NCI-H510A (cell line): ENCODE measurements at places on chromosomes 3 and 15.

DNA sequence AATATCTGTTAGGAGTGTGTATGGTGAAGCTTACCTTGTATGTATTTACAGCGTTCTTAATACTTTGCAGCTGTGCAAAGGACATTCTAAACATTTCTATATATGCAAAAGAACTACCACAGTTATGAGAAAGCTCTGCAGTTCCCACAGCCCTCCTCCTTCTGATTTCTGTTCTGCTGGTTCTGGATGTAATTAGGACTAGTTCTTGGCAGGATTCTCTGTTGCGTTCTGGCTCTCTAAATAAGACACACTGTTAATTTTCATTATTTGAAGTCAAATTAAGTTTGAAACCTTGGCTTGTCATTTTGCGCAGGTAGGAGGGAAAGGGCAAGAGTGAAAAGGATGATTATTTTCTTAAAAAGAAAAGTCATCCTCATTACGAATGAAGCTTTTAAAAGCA lies 76.4 kb downstream of the FNDC3B start:
- no peak for DNase-seq

DNA sequence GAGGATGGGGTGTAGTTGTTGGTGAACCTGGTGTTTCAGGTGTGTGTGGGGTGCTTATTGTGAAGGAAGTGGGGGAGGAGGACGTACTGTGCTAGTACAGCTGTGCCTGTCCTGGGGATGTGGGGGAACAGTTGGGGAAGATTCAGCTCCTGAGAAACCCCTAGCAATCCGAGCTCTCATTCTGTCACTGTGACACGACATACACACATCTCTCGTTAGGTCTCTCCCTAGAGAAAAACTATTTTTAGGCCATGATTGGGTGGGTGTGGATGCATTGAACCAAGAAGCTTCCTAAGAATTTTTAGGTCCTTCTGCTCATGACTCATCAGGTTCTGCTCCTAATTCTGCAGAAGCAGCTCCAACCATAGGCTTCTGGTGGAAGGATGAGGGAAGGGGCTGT lies 54.3 kb downstream of the SLC30A4 start:
- DNase-seq: no peak

DNA sequence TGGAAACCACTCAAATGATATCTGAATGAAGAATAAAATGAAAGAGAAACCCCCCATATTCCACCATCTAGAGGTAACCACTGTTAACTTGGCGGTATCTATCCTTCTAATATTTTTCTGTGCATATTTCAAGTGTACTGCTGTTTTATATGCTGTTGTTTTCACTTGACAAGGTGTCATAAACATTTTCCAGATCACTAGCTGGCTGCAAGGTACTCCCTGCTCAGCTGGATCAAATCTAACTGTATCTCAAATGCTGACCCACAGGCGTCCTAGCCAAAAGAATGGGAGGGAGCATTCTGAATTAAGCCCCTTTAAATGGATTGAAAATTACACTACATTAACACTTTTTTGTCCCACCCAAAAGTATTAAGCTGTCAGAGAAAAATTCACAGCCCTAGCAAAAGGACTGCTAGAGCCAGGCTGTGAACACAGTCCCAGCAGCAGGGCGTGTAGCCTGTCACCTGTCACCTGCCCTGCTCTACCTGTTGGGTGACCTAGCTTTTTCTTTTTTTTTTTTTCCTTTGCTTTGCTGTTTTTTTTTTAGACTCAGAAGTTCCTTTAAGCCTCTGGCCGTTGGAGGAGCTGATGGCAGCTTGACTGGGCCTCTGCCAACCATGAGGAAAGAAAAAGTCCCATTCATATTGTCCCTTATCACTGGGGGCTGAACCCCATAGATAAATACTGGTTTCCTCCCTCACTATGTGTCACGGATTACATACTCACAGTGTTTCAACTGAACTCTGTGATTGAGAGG lies 93.7 kb upstream of the TSC22D2 start:
- no peak for DNase-seq

DNA sequence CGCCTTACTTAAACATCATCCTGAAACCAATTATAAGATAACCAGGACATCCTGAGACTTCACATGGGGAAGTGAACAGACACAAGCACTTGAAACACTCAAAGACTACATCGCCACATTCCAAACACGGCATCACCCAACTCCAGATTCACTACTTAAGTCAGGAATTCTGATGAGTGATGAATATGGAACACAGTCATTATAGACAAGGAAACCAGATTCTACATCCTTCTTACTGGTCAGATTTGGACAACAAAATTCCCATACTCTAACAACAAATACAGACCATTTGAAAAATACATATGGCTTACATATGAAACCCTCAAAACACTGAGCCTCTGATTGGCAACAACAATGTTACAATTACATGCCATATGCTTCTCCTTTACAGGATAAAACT lies 13.1 kb upstream of the RBSN start:
- no peak for DNase-seq

DNA sequence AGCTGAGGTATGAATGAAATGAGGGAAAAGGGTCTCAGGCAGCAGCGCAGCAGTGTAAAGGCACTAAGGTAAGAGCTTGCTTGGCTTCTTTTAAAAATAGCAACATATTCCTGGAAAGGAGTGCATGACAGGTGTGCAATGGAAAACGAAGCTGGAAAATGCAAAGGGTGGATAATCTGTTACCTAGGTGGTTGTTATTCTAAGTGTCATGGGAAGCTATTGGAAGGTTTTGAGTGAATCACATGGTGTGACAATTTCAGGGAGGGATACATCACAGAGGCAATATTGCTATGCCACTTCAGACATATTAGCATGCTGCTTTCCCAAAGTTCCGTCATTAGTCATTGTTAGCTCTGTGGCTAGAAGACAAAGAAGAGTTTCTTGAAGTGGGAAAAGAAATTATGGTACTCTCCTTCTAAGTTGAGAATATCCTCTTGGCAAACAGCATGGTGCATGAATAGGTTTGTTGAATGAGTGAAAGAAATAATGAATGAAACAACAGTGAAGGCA lies 28.7 kb upstream of the TMEM45A start:
- DNase-seq: no peak

DNA sequence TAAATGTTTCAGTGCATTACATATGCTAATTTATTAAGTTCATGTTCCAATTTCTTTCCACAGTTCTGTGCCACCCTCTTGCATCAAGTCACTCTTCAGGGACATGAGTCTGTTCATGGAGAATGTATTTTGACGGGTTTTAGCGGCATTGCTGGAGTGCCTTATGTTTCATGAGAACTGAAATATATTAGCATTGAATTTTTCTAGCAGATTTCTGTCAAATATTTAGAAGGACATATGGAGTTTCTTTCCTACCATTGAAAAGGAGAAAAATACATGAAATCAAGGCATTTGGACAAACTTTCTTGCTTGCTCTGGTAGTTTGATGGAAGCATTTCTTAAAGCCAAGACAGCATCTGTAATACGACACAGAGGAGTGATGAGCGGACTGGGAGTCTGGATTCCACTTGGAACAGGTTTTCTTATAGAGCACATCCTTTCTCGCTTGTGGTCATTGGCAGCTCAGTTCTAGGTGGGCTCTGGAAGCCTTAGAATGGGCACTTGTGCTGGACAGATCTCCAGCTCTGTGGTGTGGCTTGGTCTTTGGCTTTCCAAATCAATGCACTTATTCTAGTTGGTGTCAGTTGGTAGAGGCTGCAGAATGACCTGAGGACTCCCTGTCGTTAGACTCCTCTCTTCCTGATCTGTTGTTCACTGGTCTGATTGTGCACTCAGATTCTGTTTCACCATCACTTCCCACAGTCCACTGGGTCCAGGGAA lies 84.6 kb upstream of the EIF1B start:
- DNase-seq: no peak

- no peak for DNase-seq
Observed at GRCh38 chr3:115922681-115923347, 299.5 kb downstream of the GAP43 start.

- no peak for DNase-seq
Observed at GRCh38 chr15:25186906-25187645, 232.3 kb downstream of the SNRPN start.

- DNase-seq: no peak
Observed at GRCh38 chr3:46673151-46674030, 20.1 kb downstream of the ALS2CL start.

- DNase-seq: no peak
Observed at GRCh38 chr15:87118435-87118834, 1038.8 kb downstream of the AGBL1 start.

- no peak for DNase-seq
Observed at GRCh38 chr3:32577581-32578556, 7.2 kb upstream of the DYNC1LI1 start.

- no peak for DNase-seq
Observed at GRCh38 chr3:78957456-78957855, 810.3 kb downstream of the ROBO1 start.

- no peak for DNase-seq
Observed at GRCh38 chr15:59918994-59919951, 84.8 kb upstream of the FOXB1 start.

DNA sequence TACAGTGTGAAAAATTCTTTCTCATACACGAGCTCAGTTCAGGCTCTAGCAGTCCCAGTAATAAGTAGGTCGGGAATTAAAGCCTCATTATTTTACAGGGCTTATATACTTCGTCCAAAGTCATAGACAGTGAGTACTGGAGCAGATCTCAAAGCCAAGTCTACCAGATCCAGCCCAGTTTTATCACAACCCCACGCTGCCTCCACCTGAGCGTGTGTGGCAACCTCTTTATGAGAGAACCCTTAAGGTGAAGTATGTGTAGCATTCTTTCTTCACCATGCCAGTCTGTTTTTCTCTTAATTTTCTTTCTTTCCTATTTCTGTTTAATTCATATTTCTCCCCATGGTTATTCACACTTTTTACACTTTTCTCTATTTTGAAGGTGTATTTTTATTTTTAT lies 574.6 kb upstream of the ARPP21 start:
- DNase-seq: no peak

DNA sequence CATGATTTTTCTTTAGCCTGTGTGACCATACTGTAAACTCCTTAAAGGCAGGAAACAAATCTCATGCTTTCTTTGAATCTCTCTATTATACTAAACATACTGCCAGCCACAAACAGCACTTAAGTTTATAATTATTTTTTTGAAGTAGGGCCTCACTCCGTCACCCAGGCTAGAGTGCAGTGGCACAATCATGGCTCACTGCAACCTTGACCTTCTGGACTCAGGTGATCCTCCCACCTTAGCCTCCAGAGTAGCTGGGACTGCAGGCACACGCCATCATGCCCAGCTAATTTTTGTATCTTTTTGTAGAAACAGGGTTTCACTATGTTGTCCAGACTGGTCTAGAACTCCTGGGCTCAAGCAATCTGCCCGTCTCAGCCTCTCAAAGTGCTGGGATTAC lies 14.5 kb upstream of the SLITRK3 start:
- no peak for DNase-seq

DNA sequence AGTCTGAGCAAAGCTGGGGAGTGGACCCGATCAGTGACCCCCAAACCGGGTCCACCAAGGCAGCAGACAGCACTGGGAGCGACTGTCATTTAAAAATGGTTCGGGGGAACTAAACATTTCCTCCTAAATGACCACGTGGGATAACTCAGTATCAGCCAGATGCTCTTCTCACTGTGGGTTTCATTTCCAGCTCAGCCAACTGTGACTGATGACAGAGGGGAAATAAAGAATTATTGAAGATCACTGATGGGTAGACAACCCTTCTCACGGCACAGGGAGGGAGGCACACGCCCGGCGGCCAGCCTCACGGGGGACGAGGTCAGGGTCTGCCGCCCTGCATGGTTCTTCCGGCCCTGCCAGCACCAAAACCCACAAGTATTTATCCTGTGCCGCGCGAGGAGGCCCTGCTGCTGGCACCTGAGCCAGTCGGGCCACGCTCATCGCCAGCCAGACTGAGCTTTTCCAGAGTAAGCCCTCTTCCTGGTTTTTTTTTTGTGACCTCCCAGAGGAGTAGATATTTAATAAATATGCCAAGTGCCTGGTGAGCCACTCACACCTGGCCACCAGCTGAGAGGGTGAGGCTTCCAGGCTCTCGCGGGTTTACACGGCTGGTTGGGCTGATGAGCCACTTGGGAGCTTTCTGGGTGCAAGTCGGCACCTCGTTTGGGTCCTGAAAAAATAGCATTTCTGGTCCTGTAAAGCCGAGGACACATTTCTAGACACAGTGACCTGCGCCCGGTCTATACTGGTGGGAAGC lies 6.2 kb downstream of the MELTF start:
- peak; percentile 67 for DNase-seq

GRCh38 chr3:120742849-120743365 lies 363 bp downstream of the GTF2E1 start:
- no peak for DNase-seq

DNA sequence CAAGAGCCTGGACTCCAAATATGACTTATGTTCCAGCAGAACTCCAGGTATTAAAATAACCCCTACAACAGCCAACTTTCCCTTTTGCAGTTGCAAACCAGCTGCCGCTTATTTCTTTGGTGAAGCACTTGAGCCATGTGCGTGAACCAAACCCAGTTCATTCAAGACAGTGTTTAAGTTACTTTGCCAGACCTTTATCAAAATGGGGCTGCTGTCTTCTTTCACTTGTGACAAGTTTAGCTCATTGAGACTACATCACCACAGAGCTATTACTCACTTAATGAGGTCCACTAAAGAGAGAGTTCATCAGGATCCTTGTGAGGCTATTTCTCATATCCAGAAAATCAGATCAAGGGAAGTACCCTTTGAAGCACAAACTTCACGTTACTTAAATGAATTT lies 2.4 kb upstream of the XRN1 start:
- DNase-seq: no peak

DNA sequence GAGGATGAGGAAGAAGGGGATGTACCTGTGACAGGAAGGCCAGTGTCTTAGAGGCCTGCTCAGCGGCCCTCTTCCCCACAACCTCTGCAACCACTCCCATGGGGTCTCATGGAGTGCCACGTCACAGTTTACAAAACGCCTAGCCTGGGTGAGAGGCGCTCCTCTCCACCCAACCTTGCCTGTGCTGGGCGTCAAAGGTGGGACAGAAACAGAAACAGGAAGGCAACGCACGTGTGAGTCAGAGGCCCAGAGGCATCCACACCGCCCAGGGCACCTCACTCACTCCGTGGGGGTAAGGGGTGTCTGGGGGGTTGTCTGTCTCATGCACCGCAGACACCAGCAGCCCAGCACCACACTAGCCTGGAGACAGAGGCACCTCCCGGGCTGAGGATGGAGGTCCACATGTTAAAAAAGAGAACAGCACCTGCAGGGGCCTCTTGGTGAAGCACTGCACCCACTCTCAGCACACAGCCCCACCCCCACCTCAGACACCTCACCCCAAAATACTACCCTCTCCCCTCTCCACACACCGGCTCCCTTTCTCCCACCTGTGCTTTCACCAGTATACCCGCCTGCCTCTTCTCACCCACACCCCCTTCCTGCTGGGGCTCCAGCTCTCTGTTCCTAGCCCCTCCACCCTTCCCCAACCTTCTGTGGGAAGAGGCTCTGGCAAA lies 4.7 kb upstream of the CALML4 start:
- DNase-seq: no peak

DNA sequence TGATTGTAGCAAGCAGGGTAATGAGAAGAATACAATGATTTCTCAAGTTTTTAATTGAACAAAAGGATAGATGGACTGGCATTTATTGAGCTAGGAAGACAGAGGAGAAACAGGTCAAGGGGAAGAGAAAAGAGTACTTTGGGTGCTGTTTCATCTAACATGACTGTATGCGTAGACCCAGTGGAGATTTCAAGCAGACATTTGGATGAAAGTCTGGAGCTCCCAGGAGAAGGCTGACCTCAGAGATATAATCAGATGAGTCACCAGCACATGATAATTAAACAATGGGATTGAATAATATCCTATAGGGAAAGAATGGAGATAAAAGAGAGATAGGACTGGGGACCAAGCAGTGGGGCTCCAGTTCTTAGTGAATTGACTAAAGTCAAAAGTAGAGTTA lies 194.9 kb downstream of the ARRDC4 start:
- DNase-seq: no peak
